ENCODE measurements at places on chromosomes 2 and 18.
A peak's percentile ranks its signal among the peaks of the same experiment; 100 is the strongest.

DNA sequence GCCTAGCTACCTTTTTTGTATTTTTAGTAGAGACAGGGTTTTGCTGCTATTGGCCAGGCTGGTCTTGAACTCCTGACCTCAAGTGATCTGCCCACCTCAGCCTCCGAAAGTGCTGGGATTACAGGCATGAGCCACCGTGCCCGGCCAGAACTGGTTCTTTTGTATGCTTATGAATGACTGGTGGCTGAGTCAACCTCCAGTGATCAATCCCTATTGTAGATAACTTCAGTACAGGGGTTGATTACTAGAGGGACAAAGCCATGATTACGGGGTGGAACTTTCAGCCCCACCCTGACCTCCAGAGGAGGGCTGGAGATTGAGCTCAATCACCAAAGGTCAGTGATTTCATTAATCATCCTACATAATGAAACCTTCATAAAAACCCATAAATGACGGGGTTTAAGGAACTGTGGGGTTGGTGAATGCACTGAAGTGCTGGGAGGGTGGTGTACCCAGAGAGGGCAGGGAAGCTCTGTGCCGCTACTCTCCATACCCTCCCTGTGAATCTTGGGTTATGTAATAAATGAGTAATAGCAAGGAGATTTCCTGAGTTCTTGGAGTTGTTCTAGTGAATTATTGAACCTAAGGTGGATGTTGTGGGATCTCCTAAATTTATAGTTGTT is 281.8 kb upstream of the CXCR4 start:
- no peak for DNase-seq

- DNase-seq, result no peak
These were observed 344.5 kb upstream of the TNP1 start for GRCh38 chr2:217204358-217204757.

DNA sequence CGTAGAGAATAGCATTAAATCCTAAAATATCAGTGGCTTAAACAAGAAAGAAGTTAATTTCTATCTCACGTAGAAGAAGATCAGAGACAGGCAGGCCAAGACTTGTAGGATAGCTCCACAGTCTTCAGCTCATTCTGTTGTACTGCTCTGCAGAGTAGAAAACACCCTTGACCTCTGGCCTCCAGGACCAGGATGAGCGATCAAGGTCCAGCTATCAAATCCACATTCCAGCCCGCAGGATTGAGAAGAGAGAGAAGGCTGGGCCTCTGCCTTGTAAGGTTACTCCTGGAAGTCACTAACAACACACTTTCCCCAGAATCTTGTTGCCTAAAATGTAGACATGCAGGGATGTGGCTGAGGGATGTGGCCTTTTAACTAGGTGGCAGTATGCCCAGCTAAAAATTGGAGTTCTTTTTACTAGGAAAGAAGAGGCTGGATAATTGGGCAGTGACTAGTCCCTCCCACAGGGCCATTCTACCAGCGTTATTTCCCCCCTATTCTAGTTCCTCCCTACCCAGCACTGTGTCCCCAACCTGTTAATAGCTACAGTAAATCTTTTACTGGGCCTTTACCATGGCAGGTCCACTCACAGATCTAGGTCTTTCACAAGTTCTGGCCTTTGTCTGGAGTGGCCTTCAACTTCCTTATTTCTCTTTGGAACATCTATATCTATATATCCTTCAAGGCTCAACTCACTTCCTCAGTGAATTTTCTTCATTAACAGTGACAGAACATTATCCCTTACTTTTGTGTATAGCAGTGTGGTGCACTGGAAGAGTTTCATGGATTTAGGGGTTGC is 165.0 kb downstream of the DIS3L2 start:
- DNase-seq, result no peak

- no peak for DNase-seq
These were observed 144.4 kb downstream of the THSD7B start for GRCh38 chr2:136909777-136910176.

GRCh38 chr2:195313962-195314361 is 343.1 kb upstream of the SLC39A10 start:
- DNase-seq, result no peak

DNA sequence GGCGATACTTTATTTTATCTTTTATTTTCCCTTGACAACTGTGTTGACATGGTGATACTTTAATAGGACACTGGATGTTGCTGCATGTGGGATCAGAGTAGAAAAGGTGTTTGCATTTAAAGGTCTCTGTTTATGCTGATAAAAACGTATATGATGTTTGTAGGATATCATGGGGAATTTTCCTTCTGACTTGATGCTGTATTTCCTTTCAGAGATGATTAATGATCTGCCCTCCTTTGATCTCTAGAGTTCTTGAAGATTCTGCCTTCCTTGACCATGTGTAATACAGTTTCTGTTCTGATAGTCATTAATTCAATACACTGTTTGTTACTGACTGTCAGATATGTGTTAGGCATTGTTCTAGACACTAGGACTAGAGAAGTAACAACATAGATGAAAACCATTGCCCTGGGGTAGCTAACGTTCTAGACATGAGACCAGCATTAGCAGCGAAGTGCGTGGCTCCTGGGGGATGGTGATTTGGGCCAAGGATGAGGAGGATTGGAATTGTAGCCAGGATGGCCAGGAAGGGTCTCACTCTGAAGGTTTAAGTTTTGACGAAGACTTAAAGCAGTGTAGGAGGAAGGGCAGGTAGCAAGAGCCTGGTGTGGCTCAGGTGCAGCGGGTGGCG is 2.8 kb downstream of the ATG4B start:
- DNase-seq, result no peak

GRCh38 chr2:74768401-74768914 is 65.5 kb upstream of the HK2 start:
- DNase-seq, result no peak

GRCh38 chr2:105782123-105782522 is 37.4 kb downstream of the NCK2 start:
- no peak for DNase-seq

DNA sequence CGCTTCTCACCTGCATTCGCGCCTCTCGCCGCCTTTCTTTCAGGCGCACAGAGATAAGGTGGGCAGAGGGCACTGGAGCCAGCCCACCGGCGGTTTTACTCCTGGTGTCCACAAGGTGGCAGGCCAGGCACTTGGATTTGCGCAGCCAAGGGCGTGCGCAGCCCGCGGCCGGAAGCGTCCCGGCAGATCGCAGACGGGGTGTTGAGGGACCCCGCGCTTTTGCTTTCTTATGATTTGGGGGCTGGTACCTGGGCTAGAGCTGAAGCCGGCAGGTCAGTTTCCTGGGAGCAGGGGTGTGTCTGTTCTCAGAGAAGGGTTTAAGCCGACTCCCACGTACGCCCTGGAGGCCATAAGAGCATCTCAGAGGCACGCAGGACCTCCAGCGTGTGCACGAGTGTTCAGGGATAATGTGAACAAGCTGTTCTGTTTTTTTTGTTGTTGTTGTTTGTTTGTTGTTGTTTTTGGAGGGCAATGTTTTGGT is 305.6 kb upstream of the CXCR4 start:
- DNase-seq, result peak; percentile 12

DNA sequence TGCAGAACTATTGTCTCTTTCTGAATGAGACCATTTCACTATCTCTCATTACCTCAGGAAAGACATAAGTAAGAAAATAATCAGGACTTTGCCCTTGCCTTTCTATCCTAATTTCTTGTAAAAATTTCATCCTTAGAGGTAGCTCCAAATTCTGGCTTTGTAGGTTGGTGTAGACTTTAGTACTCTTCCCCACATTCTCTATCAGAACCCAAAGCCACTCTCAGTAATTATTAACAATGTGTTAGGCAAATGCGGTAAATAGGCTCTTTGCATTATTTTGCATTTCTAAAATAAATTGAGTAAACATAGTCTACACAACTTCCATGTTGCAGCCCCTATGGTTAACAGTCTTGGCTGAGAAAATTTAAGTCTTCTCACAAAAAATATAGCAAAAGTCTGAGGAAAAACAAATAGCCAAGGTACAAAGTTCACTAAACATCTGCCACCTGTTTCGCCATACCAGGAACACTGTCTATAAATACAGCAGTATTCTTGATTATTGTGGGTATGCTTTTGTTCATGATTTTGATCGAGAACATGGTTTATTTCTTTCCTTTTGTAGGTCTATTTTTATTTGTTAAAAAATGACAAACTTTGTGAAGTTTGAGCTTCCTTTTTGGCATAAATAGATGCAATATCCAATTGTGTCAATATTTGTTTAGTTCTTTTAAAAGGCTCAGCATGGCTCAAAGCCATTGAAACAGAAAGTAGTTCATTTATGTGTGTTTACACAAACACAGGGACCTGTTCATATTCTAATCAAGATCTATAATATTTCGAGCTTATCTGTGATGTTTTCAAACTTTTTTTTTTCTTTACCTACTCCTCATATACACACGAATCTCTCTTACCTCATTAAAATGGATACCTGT is 1061.5 kb downstream of the CNTNAP5 start:
- DNase-seq, result no peak

GRCh38 chr2:198127627-198128026 is 323.2 kb downstream of the PLCL1 start:
- DNase-seq, result no peak

DNA sequence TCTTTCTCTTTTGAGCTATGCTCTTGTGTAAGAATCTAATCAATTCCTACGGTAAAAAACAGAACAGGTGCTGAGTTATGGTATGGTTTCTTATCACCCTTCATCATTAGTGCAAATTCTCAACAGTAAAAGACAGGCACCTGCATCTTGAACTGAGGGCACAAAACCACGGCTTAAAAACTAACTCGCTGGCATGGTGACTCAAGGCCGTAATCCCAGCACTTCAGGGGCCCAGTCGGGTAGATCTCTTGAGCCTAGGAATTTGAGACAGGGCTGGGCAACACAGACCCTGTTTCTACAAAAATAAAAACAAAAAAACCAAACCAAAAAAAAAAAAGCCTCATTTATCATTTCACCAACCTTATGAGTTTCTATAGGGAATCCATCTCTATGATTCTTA is 33.3 kb downstream of the THAP4 start:
- DNase-seq, result no peak

DNA sequence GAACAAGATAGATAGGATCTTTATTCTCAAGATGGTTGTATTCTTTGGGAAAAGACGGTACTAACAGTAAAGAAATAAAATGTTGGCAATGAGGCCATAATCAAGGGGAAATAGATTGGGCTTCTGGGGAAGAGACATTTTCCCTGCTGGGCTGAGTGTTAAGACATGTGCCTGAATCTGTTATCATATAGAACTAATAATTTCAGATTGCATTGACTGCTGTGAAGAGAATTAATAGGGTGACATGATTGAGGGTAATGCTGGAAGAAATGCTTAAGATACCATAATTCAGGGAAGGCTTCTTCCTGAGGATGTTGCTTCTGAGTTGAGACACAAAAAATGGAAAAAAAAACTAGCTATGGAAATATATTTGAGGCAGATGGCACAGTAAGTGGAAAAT is 105.0 kb downstream of the PTH2R start:
- DNase-seq, result no peak

GRCh38 chr2:95113464-95113863 is 8.1 kb downstream of the MRPS5 start:
- no peak for DNase-seq

DNA sequence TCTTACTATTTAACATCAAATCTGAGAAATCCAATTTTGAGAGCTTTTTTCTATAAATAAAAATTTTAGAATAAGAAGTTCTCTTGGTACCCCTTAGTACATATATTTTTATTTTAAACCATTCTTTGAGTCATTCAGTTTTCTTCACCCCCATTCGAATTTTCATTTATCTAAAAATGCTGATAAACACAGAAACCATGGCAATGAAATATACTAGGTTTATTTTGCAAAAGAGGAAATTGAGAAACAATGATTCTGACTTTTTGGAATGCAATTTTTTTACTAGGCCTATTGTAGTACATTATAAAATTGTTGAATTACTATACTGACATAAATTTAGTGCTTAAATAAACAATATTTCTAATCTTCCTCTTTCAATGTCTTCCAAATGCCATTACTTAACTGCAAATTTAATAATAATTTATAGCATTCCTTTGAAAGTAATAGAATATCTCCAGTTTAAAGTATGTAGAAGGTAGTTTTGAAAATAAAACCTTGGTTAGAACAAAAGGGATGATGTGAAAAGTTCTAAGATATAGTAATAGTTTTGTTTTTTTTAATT is 46.3 kb downstream of the TANK start:
- DNase-seq, result no peak

Measured in C1 segment of cervical spinal cord (tissue), 14 donors.